ENCODE measurements at places on chromosomes 12 and 14. TPM values are rescaled to one million over a fixed set of nuclear protein-coding genes. Genes with fewer than 3 reads are reported as not detected.

The OR5AU1 gene
- not detected for total RNA-seq

DNA sequence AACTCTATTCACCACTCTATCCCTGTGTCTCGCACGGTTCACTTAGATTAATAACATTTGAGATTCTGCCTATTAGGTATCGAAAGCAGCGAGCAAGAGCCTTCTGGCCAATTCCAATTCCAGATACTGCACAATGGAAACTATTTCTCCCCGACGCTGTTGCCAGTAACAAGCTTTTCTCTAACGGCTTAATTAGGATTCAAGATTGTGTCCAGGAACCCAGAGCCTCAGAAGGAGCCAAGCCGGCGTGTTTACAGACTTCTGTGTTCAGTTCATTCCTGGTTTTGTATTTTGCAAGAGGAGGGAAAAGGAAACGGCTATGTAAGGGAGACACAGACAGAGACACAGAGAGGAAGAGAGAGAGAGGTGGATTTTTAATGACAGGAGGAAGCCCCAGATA lies 185.6 kb downstream of the DICER1 start:
- no peak for DNase-seq

DNA sequence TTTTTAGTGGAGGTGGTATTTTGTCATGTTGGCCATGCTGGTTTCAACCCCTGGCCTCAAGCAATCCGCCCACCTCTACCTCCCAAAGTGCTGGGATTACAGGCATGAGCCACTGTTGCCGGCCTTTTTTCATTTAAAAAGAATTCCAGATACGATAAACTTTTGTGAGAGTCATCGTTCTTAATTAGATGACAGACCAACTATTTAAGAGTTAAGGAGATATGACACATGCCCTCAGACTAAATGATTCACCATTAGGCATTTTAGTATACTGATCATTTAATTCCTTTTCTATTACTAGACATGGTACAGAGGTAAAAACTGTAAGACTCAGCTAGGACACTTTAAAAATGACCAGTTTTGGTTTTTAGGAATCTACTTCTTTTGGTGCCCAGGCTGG lies 2.4 kb downstream of the ANKRD13A start:
- DNase-seq, result no peak

GRCh38 chr12:127054531-127054930 lies 1212.4 kb upstream of the TMEM132C start:
- no peak for DNase-seq

The KRT2 gene
- total RNA-seq, result not detected

DNA sequence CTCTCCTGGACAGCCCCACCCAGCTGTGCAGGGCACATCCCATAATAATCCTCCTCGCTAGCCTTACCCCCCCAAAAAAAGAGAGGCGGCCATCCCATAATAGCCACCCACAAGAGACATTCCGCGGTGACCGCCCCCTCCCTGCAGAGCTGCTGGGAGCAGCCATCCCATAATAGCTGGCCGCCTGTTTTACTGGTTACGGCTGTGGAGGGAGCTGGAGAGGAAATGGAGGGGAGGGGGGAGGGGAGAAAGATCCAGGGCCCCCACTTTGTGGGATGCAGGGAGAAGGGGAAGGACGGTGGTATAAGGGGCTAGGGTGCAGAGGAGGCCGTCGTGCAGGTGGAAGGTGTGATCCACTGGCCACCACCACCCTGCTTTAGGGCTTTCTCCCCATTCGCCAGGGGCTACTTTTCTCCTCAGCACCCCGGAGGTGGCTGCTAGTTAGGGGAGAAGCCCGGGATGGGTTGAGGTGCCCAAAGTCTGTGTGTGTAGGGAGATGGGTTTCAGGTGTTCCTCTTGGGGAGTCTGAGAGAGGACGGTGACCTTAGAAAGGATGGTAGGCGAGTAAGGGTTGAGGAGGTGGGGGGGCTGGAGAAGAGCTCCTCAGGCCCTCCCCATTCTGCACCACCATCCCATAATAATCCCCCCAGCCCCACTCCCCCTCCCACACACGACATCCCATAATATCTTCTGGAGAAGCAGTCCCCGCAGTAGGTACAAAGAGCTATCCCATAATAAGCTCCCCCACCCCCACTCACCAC lies 6.0 kb upstream of the CHD4 start:
- DNase-seq, result peak; percentile 77

The CCDC198 gene
- not detected for total RNA-seq

GRCh38 chr14:95442016-95442632 lies 74.3 kb downstream of the SYNE3 start:
- no peak for DNase-seq

DNA sequence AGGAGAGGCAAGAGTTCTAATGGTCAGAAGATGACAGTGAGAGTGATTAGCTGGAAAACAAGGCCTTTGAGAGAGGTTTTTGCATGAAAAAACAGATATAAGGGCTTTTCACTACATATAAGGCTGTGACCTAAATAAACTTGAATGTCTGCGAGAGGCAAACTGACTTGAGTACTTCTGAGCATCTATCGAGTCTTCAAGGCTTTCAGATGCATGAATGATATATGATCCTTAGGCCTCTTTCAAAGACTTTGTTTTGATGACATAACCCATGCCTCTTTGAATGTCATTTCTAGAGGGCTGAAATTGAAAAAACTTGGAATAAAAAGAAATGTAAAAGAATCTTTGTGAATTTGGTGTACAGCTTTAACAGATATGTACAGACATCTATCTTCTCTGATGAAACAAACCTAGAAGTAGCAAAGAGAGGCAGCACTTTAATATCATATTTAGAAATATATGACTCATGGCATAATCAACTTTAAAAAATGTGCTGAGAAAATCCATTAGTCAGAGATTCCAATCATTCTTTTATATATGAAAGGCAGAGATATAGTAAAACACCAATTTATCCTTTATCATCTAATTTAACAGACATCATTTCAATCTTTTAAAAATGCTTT lies 72.6 kb downstream of the PPM1H start:
- no peak for DNase-seq

- no peak for DNase-seq
Observed at GRCh38 chr14:76778546-76779215, 17.4 kb downstream of the VASH1 start.

The TMEM229B gene
- 0.12 TPM for total RNA-seq

- peak; percentile 86 for DNase-seq
Observed at GRCh38 chr12:6285063-6285477, 25.4 kb upstream of the PLEKHG6 start.

GRCh38 chr14:56874375-56874774 lies 64.1 kb upstream of the OTX2 start:
- peak; percentile 73 for DNase-seq

GRCh38 chr12:102172436-102172835 lies 25.2 kb downstream of the PMCH start:
- no peak for DNase-seq

Measured in neural progenitor cell (in vitro differentiated cells).